ENCODE measurements at places on chromosomes 11 and 22.

GRCh38 chr11:96412761-96413381 is 23.1 kb downstream of the JRKL start:
- no peak for DNase-seq

DNA sequence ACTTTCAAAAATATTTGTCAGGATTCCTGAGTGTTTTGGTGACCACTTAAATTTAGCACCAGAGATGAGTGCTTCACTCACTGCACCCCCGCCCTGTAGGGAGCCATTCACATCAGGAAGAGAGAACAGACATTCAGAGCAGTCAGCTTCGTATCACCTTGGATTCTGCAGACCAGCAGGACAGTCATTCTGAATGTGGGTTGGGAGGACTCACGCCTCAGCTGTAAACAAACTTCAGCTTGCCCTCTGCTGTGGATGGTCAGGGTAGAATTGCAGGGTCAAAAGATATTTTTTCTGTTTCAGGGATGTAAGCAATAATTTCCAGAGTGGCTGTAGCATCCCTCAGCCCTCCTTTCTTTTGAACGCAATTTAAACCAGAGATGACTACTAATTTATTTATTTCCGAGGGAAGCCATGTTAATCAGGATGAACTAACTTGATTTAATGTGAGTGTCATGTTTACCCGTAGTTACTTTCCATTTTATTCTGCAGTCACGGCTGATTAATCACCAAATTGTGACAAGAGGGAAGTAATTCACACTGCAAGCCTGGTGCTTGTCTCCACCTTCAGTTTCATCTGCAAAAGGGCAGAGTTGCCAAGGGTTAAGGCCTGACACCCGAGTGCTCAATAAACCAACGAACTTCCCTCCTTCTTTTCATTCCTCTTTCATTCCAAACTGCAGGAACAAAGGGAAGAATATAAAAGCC is 174.2 kb upstream of the DDI1 start:
- no peak for DNase-seq

GRCh38 chr11:14357881-14358728 is 878 bp downstream of the RRAS2 start:
- DNase-seq: peak; percentile 81

DNA sequence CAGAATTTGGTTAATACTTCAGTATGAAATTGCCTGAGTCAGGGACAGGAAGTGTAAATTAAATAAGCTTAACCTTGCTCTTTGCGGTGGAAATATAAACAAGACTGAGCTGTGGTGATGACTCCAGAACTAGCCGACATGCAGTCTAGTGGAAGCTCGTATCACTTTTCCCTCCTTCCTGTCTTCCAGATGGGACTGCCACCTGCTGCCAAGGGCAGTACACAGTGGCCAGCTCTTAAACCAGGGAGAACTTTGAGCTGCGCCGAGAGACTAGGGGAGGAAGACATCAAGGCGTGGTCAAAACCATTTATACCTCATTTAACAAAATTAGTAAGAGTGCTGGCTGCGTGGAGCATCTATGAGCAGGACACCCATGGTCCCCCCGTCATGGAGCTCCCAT is 31.3 kb upstream of the CTTN start:
- no peak for DNase-seq

- DNase-seq: no peak
These were observed 4.7 kb downstream of the FOSL1 start for GRCh38 chr11:65895482-65895981.

- DNase-seq: peak; percentile 78
These were observed 694 bp downstream of the TMEM123 start for GRCh38 chr11:102451681-102452460.

DNA sequence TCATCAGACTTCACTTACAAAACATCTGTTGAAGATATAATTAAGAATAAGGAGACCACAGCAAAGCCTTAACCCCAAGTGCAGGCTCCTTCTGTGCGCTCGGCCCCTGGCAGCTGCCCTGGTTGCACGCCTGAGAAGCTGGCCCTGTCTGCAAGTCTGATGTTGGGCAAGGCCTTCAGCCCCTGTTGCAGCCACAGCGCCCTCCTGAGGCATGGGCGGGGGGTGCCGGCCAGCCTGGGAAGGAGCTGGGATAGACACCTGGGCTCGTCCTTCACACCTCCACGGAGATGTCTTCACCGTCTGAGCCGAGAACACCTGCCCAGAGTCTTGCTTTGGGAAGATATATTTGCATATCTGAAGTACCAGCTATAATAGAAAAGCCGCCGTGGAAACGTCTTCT is 104.1 kb downstream of the MPPED1 start:
- DNase-seq: no peak

DNA sequence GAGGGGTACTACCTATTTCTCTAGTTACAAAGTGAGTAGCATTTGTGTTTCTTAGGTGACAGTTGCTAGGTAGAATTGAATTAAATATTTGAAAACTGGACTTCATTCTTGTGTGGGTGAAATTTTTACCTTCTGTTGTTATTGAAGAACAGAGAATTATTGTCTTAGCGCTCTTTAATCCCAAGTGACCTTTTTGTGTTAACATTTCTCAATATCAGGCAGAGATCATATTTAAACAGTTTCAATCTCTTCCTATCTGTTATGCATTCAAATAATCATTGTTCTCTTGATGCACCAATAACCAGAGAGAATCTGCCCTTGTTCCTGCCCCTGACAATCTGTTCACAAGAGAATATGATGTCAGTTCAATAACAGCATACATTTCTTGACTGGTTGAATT is 14.2 kb downstream of the KMT2A start:
- no peak for DNase-seq

DNA sequence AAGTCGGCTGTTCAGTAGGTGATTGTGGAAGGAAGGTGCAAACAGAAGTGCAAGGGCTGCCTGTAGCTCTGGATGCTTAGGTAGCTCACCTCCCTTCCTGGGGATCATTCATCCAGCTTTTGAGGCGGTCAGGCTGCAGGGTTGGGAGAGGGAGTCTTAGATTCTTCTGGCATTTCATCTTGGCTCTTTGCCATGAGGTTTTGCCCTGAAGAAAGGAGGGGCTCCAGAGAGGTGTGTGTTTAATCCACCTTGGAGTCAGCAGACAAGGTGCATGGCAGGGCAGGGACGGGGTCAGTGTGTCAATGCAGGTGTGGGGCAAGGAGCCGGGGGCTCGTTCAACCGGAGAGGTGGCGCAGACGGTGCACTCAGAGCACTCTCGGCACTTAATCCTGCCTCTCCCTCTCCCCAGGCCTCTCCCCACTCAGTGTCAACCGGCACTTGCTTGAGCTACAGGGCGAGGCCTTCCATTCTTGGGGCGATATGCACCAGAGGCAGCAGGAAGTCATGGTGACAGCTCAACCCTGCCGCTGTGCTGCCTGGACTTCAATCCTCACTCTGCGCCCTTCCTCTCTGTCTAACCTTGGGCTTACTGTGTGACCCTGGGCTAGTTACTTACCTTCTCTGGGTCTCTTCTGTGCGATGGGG is 7.2 kb downstream of the ADAMTS15 start:
- no peak for DNase-seq

GRCh38 chr22:24247564-24248344 is 2.9 kb upstream of the GGT5 start:
- DNase-seq: peak; percentile 90

GRCh38 chr11:121451986-121452608 is at the start of gene SORL1:
Gene SORL1, plus strand, starts transcription at chr11:121452314. Its CDS starts 18 bp downstream, at chr11:121452332.
- peak; percentile 81 for DNase-seq

GRCh38 chr11:8340296-8340695 is 76.6 kb upstream of the LMO1 start:
- no peak for DNase-seq

DNA sequence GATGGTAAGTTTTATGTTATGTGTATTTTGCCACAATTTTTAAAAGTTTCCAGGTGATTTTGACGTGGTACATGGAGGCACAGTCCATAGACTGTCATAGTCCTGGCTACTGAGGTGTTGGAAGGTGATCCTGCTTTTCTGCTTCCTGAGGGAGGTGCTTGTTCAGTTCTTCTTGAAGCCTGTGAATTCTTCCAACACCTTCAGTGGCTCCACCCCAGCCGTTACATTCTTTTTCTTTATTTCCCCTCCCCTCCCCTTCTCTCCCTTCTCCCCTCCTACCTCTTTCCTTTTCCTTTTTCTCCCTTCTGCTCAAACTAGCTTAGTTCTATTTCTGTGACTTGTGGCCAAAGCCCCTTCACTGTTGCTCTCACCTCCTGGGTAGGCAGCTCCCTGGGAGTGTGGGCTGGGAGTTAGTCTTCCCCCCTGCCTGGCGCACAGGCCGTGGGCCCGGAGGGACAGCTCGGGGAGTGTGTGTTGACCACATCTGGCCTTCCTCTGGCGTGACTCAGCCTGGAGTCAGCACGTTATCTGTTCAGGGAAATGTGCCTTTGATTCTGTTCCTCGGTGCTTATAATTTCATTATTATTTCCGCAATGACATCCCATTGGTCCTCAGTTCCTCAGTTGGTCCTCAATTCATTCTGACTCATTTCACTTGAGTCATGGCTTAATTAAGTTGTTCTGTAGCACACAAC is 566.2 kb downstream of the TBC1D22A start:
- peak; percentile 47 for DNase-seq

- no peak for DNase-seq
These were observed 312.6 kb downstream of the C11orf87 start for GRCh38 chr11:109734566-109734965.

GRCh38 chr11:116857316-116857715 is 19.9 kb upstream of the APOA1 start:
- DNase-seq: no peak

- DNase-seq: no peak
These were observed 81.4 kb upstream of the PARVA start for GRCh38 chr11:12295943-12296342.

DNA sequence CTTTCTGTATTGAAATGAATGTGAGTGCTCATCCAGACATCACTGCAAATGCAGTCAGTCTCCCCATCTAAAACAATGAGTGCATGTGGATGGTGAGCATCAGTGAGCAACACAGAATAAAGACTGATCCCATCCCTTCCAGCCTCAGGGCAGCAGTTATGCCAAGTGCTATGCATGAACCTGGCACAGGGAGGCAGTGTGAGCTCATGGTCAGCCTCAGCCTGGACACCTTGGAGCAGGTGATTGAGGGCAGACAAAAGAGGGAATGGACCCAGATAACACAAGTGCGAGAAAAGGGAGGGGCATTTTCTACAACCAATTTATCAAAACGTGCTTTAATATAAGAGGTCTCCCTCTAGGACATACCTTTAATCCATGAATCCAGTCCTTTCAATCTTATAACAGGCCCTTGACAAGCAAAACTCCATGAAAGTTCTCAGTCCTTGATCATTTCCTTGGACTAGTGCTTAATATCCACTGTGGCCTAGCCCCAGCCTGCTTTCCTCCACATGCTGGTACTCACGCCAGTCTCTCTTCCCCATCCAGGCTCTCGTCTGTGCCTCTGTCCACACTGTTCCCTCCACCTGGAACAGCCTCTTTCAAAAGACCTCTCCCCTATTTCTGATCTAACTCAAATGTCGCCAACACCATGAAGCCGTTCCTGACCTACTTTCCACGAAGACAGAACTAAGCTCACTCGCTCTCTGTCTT is 50.5 kb upstream of the LRRC55 start:
- DNase-seq: no peak

- DNase-seq: no peak
These were observed 117.8 kb downstream of the FAM76B start for GRCh38 chr11:95671768-95672167.

DNA sequence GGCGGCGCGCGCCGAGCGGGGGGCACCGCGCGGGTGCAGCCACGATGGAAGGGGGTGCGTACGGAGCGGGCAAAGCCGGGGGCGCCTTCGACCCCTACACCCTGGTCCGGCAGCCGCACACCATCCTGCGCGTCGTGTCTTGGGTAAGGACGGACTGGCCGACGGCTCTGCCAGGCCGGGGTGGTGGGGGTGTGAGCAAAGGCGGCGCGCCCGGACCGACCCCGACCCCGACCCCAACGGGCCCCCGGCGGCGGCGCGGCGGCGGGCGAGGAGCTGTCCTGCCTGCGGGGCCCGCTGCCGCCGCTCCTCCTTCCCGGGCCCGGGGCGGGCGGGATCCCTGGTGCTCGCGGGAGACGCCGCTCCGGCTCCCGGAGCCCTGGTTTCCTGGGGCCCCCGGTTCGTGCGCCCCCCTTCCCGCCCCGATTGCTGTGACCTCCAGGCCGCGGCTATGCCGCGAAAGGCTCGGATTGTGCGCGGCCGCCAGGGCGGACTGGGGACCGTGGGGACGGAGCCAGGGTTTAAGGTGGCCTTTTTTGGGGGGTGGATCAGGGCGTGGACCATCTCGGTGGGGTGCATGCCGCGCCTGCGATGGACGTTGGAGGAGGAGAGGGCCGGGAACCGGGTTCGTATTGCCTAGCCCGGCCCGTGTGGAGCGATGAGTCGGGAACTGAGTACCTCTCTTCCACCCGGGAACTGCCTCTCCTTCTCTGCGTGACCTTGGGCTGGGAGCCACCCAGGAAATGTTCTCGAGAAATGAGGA is at the start of gene SYNGR1:
TSS of gene SYNGR1 (plus strand) at position 25 of the 760 bp plus-strand sequence. CDS start at position 45, 20 bp downstream.
- DNase-seq: no peak

DNA sequence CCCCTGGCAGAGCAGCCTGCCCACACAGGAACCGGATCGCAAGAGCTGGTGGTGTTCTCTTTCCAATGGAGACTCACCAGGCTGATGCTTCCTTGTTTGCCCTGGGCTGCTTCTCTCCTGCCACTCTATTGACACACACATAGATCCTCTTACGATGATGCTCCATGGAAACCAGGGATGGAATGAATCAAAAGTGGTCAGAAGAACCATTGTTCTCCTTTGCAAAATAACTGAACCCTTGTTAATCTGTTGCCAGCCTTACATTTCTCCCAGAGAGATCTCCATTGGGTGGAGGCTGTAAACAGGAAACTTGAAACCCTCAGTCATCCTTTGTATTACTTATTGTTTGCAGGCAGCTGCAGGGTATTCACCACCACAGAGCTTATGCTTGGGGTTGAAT is 24.6 kb upstream of the LDLRAD3 start:
- no peak for DNase-seq

- peak; percentile 61 for DNase-seq
These were observed 6.6 kb upstream of the MRGPRG start for GRCh38 chr11:3225159-3225758.

- DNase-seq: no peak
These were observed 233.9 kb downstream of the TENM4 start for GRCh38 chr11:79206951-79207350.

- DNase-seq: no peak
These were observed 27.5 kb upstream of the FBLN1 start for GRCh38 chr22:45475063-45475747.

GRCh38 chr22:44884968-44885805 is 124.6 kb downstream of the PHF21B start:
- DNase-seq: peak; percentile 31

GRCh38 chr11:124758355-124759265 is 3.5 kb downstream of the ESAM start:
- no peak for DNase-seq

Measured in left forelimb (tissue), 1 donor.